ENCODE measurements at places on chromosomes 4 and X.

GRCh38 chrX:111164728-111165127 is 68.7 kb downstream of the PAK3 start:
- no peak for DNase-seq

DNA sequence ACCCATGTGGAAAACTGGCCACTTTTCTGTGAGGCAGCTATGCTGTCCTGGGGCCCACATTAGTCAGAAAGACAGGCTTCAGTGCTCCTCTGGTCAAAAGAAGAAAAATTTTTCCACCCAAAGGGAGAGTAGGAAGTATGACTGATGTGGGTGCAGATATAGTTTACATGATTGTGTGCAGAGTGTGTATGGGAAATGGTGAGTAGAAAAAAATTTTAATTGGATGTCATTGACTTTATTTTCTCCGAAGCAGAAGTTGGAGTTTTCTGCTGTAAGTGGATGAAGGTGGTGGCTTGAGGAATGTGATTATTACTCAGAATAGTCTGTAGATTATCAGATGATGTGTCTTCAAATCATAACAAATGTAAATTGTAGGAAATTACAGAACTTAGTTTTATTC is 241.5 kb upstream of the IGFBP7 start:
- DNase-seq: no peak

- no peak for DNase-seq
Observed at GRCh38 chr4:9804918-9805317, 23.5 kb downstream of the DRD5 start.

DNA sequence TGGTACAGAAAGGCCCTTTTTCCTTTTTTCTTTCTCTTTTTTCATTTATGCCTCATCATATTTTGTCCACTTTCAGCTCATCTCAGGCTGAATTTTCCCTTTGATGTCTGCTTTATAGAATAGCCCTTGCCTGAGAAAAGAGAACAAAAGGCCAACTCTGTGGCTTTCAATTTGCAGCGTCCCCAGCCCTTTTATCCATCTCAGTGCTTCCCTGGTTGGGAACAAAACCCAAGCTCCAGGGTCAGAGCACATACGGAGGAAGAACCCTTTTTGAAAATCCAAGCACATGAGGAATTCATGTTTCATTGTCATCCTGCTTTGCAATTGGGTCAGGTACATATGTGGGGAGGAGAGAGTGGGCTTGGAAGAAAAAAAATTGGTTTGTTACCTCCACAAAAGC is 47.5 kb downstream of the TMEM164 start:
- no peak for DNase-seq

GRCh38 chr4:3670521-3671519 is 95.4 kb upstream of the ADRA2C start:
- DNase-seq: no peak

- DNase-seq: no peak
Observed at GRCh38 chrX:111336141-111336540, 65.9 kb upstream of the CAPN6 start.

DNA sequence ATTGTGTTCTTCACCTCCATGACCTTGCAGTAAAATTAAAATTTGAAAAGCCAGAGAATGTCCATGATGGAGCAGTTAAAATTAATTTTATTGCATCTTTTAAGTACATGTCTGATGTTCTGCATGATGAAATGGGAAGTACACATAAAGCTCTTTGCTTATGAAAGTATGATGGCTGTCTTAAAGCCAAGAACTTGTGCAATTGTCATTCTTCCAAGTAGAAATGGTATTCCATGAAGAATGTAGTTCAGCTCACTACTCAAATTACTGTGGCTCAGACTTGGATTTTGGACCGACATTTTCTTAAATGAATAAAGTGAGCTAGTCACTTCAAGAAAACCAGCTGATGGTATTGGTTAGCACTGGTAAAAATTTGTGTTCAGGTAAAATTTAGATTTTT is 161.7 kb upstream of the CXCL13 start:
- DNase-seq: no peak
